ENCODE measurements at places on chromosomes 16 and 17.

- DNase-seq: no peak
Observed at GRCh38 chr16:72129976-72130656, 36.5 kb downstream of the DHX38 start.

GRCh38 chr16:20621406-20621805 lies 45.2 kb upstream of the ACSM2B start:
- no peak for DNase-seq

- no peak for DNase-seq
Observed at GRCh38 chr17:3474212-3474611, 1.6 kb upstream of the ASPA start.

GRCh38 chr17:64009571-64010402 lies 10.6 kb downstream of the ICAM2 start:
- peak; percentile 2 for DNase-seq

DNA sequence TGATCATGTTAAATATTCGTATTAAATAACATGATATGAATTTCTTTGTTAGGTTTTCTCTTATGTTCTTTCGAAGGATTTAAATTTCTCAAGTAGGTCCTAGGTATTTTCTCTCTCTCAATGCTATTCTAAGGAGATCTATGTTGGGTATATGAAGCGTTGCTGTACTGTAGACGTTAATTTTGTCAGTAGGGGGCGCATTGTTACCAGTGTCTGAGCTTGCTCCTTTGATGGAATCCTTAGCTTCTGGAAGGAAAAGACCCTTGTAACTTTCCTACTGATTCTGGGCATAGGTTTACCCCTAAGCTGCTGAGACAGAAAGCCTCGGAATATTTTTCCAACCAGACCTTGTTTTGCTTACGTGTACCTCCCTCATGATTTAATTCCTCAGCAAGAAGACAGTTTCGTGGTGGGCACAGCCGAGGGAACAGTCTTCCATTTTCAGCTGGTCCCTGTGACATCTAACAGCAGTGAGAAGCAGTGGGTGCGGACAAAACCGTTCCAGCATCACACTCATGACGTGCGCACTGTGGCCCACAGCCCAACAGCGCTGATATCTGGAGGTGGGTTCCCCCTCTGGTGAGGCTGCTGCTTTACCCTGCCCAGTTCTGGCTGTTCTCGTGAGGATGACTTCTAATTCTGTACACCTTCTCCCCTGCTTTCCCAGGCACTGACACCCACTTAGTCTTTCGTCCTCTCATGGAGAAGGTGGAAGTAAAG lies 17.9 kb downstream of the UTP4 start:
- DNase-seq: peak; percentile 43

DNA sequence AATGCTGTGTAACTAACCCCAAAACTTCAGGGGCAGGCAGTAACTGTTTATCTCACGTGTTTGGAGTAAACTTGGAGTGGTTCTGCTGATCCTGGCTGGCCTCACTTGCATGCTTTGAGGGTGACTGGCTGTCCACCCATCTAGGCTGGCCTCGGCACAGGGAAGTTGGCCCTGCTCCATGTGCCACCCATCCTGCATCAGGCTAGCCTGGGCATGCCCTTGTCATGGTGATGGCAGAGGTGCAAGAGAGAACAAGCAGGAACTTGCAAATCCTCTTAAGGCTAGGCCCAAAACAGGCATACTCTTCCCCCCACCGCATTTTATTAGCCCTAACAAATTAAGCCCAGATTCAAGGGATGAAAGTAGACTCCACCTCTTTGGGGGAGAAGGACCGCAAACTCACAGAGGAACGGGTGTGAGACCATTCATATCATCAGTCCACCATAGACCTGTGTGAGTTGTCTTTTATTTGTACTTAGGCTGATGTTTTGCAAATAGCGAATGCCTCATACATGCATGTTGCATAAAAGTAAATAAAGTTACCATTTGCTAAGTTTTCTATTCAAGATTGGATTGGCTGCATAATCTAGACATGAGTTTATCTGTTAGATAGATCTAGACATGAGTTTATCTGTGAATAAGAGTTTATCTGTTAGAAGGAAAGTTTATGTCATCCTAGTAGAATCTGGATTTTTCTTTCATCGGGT lies 221.0 kb downstream of the CCDC182 start:
- peak; percentile 95 for DNase-seq

DNA sequence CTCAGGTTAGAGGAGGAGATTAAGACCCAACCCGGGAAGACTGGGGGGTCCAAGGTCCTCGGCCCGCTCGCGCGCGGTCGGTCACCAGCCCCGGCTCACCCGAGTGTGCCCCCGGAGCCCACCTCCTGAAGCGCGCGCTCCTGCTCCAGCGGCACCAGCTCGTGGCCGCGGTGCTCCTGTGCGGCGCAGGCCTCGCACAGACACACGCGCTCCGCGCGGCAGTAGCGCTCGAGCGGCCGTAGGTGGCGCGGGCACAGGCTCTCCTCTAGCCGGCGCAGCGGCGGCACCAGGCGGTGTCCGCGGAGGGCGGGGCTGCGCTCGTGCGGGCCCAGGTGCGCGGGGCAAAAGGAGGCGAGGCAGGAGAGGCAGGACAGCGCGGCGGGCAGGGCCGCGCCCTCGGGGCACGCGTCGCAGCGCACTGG lies 618 bp downstream of the TRIM47 start:
- DNase-seq: peak; percentile 87

DNA sequence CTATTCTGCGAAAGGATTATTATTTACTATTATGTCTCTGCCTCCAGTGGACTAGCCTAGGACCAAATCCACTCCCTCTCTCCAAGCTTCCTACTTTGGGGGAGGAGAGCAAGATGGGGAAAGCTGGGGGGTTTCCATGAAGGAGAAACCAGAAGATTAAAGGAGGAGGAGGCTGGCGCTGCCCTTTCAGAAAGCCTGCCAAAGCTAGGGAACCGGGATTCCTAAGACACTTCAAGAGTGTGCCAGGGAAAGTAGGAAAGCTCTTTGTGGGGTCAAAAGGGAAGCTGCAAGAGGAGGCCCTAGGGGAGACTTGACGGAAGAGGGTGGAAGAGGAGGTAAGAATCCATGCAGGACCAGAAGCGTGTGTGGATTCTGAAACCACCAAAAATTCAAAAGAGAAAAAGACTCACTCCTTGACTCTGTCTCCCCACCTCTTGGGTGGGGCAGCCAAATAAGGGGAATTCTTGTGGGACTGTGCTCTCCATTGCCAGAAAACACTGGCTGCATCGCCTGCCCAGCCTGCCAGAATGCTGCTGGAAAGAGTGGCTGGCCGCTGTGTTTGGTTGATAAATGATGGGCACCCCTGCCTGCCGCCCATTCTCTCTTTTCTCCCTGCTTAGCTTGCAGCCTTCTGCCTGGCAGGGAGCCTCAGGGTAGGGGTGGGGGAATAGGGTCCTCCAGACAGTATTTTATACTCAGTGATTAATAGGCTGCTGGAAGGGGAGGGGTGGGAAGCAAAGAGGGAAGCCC lies 11.8 kb upstream of the KAT7 start:
- DNase-seq: no peak

DNA sequence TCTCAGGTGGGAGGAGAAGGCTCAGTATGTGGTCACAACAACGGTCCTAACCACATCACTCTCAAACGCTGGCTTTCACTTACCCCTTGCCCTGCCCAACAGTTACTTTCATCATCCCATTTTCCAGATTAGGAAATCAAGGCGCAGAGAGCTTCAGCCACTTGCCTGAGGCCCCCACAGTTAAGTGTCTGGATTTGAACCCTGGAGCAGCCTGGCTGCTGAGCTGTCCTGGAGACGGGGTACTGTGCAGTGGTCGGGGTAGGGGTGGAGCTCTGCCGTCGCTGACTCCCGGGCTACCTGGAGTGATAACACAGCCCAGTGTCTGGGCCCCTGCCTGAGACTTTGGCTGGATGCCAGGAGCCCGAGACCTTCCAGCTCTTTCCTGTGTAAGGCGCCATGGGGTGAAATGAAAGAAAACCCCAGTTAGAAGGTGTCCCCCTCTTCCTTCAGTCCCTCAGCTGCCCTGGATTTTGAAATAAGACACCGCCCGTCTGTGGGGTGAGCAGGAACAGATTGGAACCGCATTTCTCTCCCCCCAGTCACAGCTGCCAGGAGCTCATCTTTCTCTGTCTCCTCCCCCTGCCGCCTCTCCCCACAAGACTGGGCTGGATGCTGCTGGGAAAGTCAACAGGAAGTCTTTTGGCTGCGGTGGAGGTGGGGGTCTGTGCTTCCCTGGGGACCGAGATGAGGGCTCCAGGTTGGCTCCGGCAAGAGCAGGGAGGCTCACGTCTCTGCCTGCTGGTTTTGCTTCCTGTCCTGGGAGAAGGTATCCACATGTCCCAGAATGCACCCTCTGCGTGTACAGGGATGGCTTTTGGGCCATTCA lies 280.2 kb downstream of the SEC14L1 start:
- DNase-seq: peak; percentile 92

- DNase-seq: no peak
Observed at GRCh38 chr16:63943566-63943965, 1178.3 kb downstream of the CDH11 start.

- DNase-seq: peak; percentile 17
Observed at GRCh38 chr17:12180644-12181261, 160.1 kb downstream of the MAP2K4 start.

DNA sequence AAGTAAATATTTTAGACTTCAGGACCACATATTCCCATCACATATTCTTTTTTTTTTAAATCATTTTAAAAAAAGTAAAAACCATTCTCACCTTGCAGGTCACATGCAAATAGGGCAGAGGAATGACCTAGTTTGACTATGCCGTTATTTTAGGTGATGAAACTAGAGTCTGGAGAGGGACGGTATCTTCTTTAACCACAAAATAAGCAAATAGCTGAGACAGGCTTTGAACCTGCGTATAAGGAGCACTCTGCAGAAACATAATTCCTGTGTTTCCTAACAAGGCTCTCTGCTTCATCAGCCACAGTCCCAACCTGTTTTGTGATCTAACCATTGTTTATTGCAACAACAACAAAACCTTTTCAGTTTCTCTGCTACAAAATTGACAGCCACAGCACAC lies 121.5 kb downstream of the PCTP start:
- no peak for DNase-seq

GRCh38 chr16:3254309-3254708 lies 2.1 kb downstream of the MEFV start:
- no peak for DNase-seq

- DNase-seq: no peak
Observed at GRCh38 chr17:44780845-44781480, 22.2 kb downstream of the ADAM11 start.

GRCh38 chr17:7307686-7308624 lies 527 bp downstream of the EIF5A start:
- DNase-seq: peak; percentile 26

DNA sequence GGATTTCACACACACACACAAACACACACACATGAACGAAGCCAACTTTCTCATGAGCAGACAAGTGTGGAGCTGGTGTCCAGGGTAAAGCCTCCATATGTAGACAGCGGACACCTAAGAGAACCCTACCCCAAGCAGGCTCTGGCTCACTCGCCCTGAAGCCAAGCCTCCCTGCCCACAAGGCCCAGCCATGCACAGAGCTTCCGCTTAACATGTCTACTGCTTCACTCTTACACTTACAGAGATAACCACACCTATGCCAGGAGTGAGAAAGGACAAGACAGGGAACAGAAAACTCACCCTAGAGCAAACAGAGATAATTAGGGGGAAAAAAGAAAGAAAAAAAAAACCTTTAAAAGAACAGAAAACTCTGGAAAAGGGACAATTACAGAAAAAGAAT lies 67.5 kb downstream of the CYTH1 start:
- no peak for DNase-seq

- DNase-seq: no peak
Observed at GRCh38 chr17:38720941-38721340, 9.2 kb upstream of the CISD3 start.

- DNase-seq: no peak
Observed at GRCh38 chr17:3532106-3532858, 25.3 kb downstream of the TRPV3 start.

- no peak for DNase-seq
Observed at GRCh38 chr16:20401066-20401465, 3.5 kb downstream of the PDILT start.

DNA sequence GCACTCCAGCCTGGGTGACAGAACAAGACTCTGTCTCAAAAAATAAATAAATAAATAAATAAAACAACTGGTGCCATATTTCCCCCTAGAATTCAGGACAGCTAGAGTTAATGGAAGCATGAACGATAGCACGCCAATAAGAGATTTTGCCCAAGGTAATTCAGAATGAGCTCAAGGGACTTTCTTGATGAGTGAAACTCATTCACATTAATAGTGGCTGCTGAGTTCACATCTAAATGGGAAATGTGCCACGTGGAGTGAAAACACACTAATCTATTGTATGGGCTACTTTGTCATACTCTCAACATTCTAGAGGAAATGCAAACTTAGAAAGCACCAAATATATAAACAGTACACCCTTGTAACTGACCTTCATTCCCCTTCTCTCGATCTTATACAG lies 47.4 kb upstream of the PSMD7 start:
- no peak for DNase-seq

- DNase-seq: no peak
Observed at GRCh38 chr16:83266848-83267553, 540.8 kb upstream of the HSBP1 start.

GRCh38 chr16:11562941-11563340 lies 23.8 kb downstream of the LITAF start:
- DNase-seq: no peak

DNA sequence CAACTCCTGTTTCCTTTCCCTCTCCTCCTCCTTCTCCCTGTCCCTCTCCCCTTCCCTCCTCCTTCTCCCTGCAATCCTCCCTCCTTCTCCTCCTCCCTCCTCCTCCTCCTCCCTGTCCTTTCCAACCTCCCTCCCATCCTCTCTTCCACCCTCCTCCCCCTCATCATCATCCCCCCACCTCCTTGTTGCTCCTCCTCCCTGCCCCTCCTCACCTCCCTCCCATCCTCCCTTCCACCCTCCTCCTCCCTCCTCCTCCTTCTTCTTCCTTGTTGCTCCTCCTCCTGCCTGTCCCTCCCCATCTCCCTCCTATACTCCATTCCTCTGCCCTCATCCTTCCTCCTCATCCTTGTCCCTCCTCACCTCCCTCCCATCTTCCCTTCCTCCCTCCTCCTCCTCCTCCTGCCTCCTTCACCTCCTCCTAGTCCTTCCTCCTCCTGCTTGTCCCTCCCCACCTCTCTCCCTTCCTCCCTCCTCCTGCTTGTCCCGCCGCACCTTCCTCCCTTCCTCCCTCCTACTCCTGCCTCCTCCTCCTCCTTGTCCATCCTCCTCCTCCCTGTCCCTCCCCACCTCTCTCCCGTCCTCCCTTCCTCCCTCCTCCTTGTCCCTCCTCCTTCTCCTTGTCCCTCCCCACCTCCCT lies 222.5 kb downstream of the IRF8 start:
- no peak for DNase-seq

- no peak for DNase-seq
Observed at GRCh38 chr17:82345151-82345976, 11.8 kb upstream of the SECTM1 start.

DNA sequence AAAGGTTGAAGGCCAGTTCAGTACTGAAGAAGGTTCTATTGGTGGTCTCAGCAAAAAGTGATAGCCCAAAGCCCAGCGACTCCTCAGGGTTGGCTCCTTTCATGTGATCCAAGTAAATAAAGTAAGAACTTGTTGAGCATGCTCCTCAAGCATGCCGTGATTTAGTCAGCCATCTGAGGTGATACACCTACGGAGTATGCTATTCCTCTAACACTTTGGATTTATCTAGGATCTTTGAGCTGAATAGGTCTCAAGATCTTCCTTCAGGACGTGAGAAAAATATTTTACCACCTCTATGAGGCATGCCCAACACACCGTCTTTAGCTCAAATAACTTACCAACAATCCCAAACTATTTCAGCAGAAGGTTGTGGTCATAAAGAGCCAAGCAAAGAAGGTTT lies 153.3 kb upstream of the CORO6 start:
- DNase-seq: no peak

Data from urothelium cell line (cell line).